ENCODE measurements at places on chromosomes 7 and 10. TPM values are rescaled to one million over a fixed set of nuclear protein-coding genes. Genes with fewer than 3 reads are reported as not detected.
A peak's percentile ranks its signal among the peaks of the same experiment; 100 is the strongest.

GRCh38 chr7:33824911-33825459 is 80.4 kb upstream of the BMPER start:
- H3K4me3 ChIP-seq: no peak overlapping the region
- H3K27ac ChIP-seq: no peak overlapping the region
- no peaks in the 10 kb centered on the region for H3K36me3 ChIP-seq

DNA sequence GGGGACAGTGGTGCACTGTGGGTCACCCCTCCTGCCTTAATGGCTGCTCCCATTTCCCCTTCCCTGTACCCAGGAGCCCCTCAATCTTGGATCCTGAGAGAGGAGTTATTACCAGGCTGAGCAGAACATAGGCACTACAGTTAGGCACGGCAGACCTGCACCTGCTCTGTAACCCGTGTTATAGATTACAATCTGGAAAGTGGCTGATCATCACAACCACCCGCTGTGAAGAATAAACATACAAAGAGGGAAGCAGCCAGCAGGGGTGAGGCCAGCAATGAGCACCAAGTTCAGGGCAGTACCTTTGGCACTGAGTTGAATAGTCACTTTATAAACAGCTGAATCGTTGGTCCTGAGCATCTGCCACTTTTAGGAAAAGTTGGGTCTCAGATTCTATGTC is 1.7 kb downstream of the CDHR1 start:
- H3K36me3 ChIP-seq: no peaks in the 10 kb centered on the region
- no peak for DNase-seq
- peaks cover 26% of the 10 kb centered on the region for H3K27me3 ChIP-seq
- H3K27ac ChIP-seq: no peak overlapping the region
- no peak overlapping the region for H3K4me3 ChIP-seq

OPALIN gene
- not detected for total RNA-seq

CCDC6 gene
- 69.4 TPM for total RNA-seq

NME8 gene
- not detected for total RNA-seq

GRCh38 chr10:71911296-71911953 is 52.8 kb upstream of the CHST3 start:
- peaks cover 2% of the 10 kb centered on the region for H3K27me3 ChIP-seq
- no peaks in the 10 kb centered on the region for H3K4me1 ChIP-seq
- H3K4me3 ChIP-seq: no peak overlapping the region
- H3K27ac ChIP-seq: no peak overlapping the region
- DNase-seq: no peak

DNA sequence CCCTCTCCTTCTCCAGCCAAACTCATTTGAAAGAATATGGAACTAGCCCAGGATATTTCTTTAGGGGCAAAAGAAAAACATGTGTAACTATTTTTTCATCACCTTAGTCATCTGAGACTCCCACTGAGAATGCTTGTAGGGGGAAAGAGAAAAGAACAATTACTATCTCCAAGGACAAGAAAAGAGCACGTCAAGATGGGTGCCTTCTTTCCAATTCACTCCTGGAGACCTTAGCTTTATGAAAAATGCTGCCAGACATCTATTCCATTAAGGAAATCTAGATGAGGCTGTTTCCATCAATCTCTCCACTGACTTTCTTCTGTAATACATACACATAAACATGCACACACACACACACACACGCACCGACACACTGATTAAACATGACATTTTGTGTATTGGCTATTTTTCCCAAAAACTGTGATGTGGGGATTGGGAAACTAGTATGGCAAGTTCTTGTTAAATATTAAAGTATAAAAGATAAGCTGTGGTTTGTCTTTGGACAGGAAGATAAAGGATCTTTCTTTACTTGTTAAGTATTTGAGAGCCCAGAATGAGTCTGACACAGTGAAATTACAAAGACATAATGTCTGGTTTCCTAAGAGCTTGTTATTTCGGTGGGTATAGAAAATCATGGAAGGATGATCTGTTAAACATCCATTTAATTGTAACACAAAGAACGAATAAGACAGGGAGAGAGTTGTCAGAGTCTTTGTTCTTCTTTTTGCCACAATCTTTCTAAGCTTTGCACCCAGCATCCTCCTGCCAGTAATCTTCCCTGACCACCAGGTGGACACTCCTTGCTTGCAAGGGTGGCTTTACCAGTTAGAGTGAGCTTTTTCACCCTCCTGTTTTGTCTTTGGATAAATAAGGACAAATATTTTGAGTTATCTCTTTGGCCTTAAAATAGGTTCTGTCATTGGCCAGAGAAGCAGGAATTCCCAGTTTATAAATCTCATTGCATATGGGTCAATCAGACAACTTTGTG is 177.3 kb upstream of the TMEM72 start:
- H3K4me1 ChIP-seq: no peaks in the 10 kb centered on the region
- H3K36me3 ChIP-seq: no peaks in the 10 kb centered on the region
- no peak overlapping the region for H3K4me3 ChIP-seq

- H3K27ac ChIP-seq: no peak overlapping the region
- peak; percentile 25 for DNase-seq
- H3K27me3 ChIP-seq: no peaks in the 10 kb centered on the region
- H3K36me3 ChIP-seq: no peaks in the 10 kb centered on the region
- H3K4me1 ChIP-seq: no peaks in the 10 kb centered on the region
- H3K4me3 ChIP-seq: no peak overlapping the region
Measured at GRCh38 chr10:19480353-19480752, 335.9 kb upstream of the PLXDC2 start.

DNA sequence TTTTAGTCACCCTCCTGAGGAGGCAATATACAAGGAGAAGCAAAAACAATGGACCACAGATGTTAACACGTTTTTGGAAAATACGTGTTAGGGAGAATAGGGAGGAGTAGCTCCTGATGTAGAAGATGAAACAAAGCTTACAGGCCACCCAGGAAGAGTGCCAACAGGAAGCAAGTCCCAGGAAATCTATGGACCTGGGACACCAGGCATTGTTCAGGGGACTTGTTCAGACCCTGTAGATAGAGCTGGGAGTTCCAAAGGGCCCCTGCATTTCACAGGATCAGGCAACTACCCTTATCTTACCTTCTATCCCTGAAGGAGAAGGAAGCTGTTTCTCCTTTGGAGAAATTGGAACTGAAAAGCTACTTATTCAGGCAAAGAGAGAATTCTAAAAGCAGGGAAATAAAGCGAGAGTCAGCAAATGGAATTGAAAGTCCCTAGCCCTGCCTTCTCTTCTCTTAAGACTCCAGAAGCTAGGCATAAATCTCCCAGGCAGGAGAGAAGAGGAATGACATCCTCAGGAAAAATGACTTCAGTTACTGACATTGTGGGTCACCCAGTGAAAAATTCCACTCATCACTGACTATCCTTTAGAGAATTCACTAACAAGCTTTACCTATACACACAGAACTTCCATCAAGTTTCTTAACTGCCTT is 77.7 kb upstream of the FAM3C start:
- no peak overlapping the region for H3K27ac ChIP-seq
- H3K27me3 ChIP-seq: no peaks in the 10 kb centered on the region
- H3K36me3 ChIP-seq: no peaks in the 10 kb centered on the region
- no peak for DNase-seq

- no peaks in the 10 kb centered on the region for H3K36me3 ChIP-seq
Measured at GRCh38 chr7:157540606-157541294, 203.9 kb downstream of the DNAJB6 start.

AKAP9 gene
- 55.6 TPM for total RNA-seq

- no peaks in the 10 kb centered on the region for H3K4me1 ChIP-seq
- no peaks in the 10 kb centered on the region for H3K36me3 ChIP-seq
- no peak overlapping the region for H3K4me3 ChIP-seq
- no peak overlapping the region for H3K27ac ChIP-seq
Measured at GRCh38 chr7:10022957-10023356, 950.7 kb upstream of the PHF14 start.

LGI1 gene
- 2.0 TPM for total RNA-seq

DNA sequence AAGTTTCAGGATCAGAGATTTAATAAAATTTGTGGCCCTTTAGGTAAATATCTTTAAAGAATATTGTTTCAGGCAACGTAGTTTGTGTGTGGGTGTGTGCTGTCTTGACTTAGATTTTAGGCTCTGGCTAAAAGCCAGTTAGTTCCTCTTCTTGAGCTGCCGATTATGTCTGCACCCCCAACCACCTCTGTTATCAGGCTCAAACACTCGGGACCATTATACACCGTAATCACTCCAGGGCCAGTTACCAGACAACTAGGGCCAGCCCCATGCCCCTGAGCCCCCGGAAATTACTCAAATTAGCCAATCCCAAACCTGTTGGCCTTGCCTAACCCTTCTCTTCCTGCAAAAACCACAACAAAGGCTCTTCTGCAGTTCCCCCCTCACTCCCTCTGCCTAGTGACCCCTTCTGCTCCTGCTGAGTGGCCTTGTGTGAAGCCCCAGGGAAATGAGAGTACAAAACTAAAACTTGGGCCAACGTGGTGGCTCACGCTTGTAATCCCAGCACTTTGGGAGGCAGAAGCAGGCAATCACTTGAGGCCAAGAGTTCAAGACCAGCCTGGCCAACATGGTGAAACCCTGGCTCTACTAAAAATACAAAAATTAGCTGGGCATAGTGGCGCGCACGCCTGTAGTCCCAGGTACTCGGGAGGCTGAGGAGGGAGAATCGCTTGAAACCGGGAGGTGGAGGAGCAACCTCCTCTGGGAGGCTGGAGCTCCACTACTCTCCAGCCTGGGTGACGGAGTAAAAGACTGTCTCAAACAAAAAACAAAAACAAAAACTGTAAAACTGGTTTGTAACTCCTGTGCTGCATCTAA is 9.2 kb upstream of the HNRNPF start:
- H3K4me1 ChIP-seq: peaks cover 5% of the 10 kb centered on the region
- no peak for DNase-seq
- H3K27me3 ChIP-seq: no peaks in the 10 kb centered on the region
- H3K4me3 ChIP-seq: no peak overlapping the region

- no peaks in the 10 kb centered on the region for H3K27me3 ChIP-seq
- H3K4me3 ChIP-seq: no peak overlapping the region
- H3K4me1 ChIP-seq: no peaks in the 10 kb centered on the region
Measured at GRCh38 chr7:24531255-24531654, 42.0 kb upstream of the PALS2 start.
